ENCODE measurements at places on chromosomes 2 and 18.

DNA sequence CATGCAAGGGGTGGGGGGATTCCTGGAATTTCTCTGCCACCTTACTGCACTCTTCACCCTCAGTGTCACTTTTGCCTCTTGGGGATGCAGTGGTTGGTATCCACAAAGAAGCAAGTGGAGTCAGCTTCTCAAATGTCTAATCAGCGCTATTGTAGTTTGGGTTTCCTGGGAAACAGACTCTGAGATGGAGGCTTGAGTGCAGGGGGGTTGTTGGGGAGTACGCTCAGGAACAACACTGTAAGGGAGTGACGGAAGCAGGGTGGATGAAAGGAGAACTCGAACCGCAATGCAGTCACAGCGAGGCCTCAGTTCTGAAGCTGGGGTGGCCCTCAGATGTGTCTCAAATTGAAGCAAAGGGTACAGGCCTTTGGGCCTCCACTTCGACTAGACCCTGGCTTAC, 73.6 kb upstream of the EPC2 start:
- DNase-seq, result no peak

DNA sequence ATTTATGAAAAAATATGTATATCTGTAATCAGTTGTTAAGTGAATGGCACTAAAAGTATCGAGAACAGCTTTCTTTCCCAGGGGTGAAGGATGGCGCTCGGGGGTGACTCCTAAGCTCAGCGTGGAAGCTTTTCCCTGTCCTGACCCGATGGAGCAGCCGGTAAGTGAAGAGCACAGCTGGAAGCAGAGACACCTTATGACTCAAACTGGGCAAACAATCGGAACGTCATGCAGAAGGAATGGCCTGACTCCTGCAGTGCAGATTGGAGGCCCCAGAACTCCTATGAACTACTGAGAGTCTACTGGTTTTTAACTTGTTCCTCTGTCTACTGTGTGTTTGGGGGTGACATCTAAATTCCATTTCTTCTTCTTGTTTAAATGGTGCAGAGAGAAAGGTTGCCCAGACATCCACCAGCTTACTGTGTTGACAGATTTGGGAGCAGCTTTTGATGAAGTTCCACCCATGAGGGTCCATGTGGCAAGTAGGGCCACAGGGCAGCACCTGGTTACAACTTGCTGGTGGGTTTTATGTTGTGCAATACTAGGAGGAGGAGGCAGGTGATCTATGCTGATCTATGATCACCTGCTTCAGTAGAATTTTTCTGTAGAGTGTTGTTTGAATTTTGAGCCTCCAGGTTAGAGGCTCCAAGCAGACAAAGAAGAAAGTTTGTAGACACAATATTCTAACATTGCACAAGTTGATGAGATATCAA, 52.8 kb upstream of the TMEM182 start:
- no peak for DNase-seq

DNA sequence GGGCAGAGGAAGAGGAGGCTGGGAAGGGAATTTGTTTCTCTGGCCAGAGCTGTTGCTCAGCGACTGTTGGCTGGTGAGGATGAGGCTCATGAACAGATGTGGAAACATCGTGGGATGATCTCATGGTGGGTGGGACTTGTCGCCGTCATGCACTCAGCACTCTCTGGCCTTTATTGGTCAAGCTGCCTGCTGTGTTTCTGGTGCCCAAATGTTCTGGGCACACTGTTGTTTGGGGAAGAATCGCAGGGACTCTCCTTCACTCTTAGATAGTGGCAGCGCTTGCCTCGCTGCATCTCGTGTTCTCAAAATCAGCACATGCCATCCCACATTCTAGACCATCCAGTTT, 145.6 kb downstream of the AGAP1 start:
- DNase-seq, result peak; percentile 30

DNA sequence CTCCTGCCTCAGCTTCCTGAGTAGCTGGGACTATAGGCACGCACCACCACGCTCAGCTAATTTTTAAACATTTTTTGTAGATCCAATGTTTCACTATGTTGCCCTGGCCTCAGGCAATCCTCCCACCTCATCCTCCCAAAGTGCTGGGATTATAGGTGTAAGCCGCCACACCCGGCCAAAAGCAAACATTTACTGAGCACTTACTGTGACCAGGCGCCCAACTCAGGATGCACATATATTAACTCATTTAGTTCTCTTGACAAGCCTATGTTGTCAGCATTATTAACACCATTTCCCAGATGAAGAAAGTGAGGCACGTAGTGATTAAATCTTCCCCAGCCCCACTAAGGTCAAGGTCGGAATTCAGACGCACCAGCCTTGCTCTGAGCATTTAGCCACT, 41.1 kb downstream of the TMEM37 start:
- no peak for DNase-seq

GRCh38 chr2:172995323-172996244, 80.1 kb upstream of the MAP3K20 start:
- DNase-seq, result no peak

- DNase-seq, result peak; percentile 21
Measured at GRCh38 chr18:65725251-65726050, 25.4 kb upstream of the CDH7 start.

DNA sequence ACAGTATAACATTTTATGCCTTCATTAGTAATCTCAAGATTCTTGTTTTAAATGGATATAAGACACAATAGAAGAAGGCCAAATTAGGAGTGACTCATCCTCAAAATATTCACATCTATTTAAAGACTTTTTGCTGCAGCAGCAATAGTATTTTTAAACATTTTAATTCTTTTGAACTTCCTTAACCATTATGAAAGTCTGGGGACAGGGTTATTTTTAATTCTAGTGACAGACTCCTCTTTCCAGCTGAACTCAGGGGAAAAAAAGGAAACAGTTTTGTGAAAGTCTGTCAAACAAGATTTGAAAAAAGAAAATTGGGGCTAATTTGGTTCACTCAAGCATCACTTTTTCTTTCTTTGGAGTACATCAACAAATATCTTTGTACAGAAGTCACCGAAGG, 541.8 kb downstream of the NUP35 start:
- DNase-seq, result no peak

DNA sequence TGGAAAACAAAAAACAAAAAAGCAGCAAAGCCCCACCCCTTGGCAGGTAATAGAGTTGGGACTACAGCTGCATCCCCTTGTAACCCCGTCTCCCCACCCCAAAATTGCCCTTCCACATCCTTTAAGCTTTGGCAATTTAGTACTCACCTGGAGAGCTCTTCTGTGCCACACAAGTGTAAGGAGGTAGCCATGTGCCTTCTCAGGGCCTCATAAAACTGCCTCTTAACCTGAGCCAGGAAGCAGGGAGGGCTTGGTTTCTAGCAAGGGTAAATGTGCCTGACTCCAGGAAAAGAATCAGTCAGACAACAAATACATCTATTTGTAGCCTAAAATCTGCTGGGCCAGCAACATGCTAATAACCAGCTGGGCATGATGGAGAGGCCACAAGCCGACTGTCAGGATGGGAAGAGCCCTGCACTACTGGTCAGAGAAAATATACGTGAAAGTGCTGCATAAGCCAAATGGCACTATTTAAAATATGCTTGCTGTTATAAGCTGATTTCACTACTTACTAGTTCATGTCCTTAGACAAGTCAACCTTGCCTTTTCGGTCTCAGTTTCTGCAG, 46.3 kb downstream of the NOP58 start:
- DNase-seq, result no peak

- no peak for DNase-seq
Measured at GRCh38 chr2:10759151-10759714, 37.8 kb downstream of the ATP6V1C2 start.

DNA sequence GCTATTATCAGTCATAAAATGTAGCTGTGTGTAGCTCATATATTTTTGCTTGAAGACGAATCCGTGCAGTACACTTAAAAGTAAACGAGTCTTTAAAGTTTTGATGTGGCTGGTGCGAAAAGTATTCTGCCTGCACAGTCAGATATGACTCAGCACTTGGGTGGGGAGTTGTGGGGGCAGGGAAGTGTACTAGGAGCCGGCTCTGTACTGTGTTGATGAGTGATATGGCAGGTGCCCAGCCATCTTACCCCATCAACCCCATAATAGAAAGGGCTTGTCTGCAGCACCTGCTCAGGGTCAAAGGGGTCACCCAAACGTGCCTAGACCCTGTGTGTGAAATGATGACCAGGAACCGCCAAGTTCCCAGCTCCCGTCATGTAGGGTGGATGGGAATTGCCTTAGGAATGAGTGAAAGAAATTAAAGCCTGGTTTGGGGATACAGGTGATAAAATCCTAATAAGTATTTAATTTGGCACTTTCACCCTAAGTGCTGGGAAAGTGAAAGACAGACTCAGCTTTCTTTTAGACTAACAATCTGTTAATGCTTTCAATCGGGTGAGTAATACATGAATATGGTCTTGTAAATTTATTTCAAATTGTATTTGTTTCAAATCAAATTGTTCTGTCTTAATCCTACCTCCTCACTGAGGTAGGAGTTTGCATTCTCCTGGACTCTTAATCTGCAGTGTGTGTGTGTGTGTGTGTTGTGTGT, 48.0 kb downstream of the BCL2L11 start:
- DNase-seq, result peak; percentile 37

DNA sequence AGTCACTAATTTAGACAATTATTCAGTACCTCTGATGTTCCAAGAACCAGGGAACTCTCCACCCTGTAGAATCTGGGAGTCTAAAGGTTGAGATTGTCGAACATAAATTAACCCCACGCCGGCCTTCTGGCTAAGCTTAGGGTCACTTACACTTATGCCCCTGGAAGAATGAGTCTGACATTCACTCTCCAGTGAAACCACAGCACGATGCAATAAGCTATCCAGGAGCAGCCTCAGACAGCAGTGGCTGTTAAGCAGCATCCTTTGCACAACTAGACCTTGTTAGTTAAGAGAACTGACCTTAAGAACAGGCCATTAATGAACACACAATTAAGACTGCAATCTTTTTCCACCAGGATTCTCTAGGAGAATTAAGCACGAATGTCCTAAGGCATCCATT, 25.0 kb downstream of the SH3YL1 start:
- no peak for DNase-seq

- DNase-seq, result no peak
Measured at GRCh38 chr2:54648256-54648655, 75.2 kb upstream of the EML6 start.

DNA sequence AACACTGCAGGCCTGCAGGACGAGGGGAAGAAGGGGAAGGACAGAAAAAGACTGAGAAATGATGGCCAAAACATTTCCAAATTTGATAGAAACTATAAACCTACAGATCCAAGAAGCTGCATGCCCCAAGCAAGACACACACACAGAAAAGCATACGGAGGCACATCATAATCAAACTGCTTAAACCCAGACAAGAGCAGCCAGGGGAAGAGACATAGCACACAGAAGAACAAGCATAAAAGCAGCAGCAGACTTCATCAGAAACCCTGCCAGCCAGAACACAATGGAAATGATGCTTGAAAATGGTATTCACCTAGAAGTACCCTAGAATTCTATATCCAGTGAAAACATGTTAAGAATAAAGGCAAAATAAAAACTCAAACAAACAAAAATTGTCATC, 57.2 kb upstream of the RNU4ATAC start:
- DNase-seq, result no peak

GRCh38 chr2:108189316-108189715, 50.5 kb upstream of the SULT1C3 start:
- DNase-seq, result peak; percentile 8

DNA sequence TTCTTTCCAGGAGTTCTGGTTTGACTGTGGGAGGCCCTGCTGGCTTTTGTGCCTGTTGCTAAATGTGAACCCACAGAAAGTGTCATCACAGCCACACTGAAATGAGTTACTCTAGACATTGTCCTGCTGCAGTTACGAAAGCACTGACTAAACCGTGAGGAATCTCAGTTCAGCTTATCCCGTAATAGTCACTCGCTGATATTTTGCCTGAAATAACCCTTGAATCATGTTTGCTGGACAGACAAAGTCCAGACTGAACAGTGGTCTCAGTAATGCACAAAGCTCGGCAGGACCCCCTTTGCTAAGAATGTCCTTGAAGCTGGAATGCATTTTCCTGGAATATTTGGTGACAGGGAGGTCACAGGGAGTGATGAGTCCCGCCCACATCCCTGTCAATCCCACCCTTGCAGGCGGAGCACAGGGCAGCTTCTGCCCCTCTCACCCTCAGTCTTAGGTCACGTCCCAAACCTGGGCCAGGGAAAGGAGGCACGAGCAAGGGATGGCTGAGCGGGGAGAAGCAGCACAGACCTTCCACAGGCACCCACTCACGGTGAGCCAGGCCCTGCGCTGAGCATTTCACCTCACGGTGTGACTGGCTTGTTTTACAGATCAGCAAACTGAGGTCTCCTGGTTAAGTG, 53.4 kb downstream of the ADI1 start:
- DNase-seq, result no peak

- DNase-seq, result no peak
Measured at GRCh38 chr2:127205218-127206125, 14.6 kb downstream of the CYP27C1 start.

- DNase-seq, result no peak
Measured at GRCh38 chr2:12318427-12319057, 398.2 kb upstream of the TRIB2 start.

GRCh38 chr18:24831081-24831480, 370.6 kb downstream of the HRH4 start:
- no peak for DNase-seq

- no peak for DNase-seq
Measured at GRCh38 chr2:11551569-11552259, 17.9 kb downstream of the GREB1 start.

DNA sequence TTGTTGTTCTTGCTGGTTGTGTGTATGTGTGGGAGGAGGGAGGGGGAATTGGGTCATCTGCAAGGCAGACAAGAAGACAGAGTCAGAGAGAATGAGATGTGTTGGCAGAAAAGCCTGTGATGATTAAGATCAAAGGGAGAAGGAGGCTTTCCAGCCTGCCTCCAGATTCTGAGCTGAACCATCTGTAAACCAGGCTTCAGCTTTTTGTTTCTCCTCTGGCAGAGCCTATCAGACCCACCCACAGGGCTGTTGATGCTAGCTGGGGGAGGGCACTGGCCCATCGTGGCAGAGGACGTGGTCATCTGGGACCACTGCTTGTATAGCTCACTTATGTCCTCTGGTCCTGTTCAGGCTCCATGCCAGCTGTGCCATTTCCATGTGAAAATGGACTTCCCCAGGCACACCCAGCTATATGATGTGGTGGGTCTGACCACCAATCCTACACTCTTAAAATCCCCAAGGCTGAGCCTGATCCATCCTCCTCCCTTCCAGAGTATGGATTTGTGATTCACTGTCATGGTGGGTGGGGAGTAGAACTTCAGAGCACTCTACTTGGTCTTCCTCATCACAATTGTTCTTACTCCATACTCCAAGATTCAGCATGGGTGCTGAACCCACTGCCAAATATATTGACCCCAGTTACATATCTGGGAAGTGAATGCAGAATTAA, 27.8 kb upstream of the COL6A3 start:
- no peak for DNase-seq

- no peak for DNase-seq
Measured at GRCh38 chr18:4351005-4351404, 104.1 kb downstream of the DLGAP1 start.

GRCh38 chr2:140808820-140809219, 1322.0 kb downstream of the LRP1B start:
- DNase-seq, result no peak

Measured in thyroid gland (tissue), 4 donors.